Activated CD4-positive, alpha-beta T cell treated with anti-CD3 and anti-CD28 coated beads for 36 hours (primary cell): ENCODE measurements at places on chromosomes 13 and 19. TPM values are rescaled to one million over a fixed set of nuclear protein-coding genes. Genes with fewer than 3 reads are reported as not detected.

CCNE1 gene
- 29.4 TPM for total RNA-seq

SMIM24 gene
- 0.49 TPM for total RNA-seq

HPN gene
- total RNA-seq, result not detected

AKAP11 gene
- 38.9 TPM for total RNA-seq

SPACA4 gene
- total RNA-seq, result not detected

CEBPA gene
- not detected for total RNA-seq

GRCh38 chr13:46086985-46087384 lies 17.8 kb downstream of the CPB2 start:
- no peak for DNase-seq

- DNase-seq, result no peak
Observed at GRCh38 chr13:21812192-21812626, 141.3 kb downstream of the FGF9 start.

DNA sequence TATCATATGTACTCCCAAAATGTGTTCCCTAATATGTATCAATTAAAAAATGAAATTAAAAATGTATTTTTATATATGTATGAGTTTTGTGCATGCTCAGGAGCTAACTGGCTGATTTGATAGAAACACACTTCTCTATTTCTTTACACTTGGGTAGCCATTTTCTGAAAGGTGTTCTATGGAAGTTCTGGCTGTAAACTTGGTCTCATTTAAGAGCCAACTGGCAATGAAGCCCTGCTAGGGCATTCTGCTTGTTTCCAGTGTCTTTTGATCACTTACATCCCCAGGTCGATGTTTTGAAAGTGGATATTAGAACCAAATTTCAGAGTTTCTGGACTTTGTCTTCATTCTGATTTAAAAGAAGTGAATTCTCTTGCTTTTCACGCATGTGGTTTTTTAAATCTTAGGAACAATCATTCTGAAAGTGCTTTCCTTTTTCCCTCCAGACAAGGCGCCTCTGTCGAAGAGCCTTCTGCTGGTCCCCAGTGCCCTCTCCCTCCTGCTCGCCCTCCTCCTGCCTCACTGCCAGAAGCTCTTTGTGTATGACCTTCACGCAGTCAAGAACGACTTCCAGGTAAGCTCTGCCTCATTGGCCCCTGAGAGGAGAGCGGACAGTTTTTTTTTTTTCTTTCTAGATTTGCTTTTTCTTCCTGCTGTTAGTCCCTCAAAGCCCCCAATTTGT lies 20.1 kb downstream of the GPR18 start:
- peak; percentile 58 for DNase-seq

- DNase-seq, result no peak
Observed at GRCh38 chr13:48775285-48775684, 121.6 kb downstream of the CYSLTR2 start.

- no peak for DNase-seq
Observed at GRCh38 chr13:110627351-110627750, 12.0 kb downstream of the NAXD start.

DNA sequence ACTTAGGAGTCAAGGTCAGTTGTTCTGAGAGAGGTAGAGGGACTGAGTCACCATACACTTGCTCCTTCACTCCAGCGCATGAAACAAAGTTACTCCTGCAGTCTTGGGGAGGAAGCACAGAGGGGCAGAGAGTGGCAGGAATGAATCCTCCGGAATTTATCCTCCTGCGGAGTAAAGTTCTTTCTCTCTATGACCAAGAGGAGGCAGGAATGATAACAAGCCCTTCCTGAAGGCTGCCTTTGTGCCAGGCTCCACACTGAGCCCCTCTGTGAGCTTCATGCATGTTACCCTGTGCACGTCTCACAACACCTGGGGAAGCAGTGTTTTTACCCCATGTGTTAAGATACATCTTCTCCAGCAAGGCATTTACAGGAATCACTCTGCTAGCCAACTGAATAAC lies 458.4 kb downstream of the KLF12 start:
- DNase-seq, result no peak

DNA sequence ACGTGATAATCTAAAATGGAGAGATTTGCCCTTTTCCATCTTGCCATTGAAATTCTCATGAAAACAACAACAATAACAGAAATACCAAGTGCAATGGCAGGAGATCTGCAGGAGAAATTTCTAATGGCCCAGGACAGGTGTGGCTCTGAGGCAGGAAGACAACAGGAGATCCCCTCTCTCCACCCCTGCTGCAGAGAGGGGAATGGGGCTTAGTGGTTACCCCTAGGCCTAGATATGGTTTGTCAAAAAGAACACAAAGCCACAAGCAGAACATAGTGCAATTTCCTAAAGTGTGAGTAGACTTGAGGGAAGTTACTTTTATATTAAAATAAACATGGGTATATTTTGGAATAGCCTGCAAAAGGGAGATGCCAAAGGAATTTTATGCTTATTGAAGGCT lies 369.5 kb downstream of the KCNRG start:
- DNase-seq, result no peak

DNA sequence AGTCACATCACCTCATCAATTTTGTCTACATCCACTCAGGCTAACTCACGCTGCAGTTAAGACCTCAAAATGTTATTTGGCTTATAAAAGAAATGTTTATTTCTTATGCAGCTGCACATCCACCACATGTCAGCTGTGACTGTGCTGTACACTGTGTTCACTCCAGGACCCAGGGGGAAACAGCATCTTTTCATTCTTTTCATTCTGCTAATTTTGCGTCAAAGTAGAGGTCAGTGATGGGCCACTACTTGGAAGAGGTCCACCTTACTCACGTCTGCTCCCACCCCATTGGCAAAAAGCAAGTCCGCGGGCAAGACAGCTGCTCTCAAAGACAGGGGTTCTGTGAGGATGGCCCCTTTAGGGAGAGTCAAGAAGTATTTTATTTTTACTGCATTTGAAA lies 4.5 kb upstream of the DCT start:
- no peak for DNase-seq

DNA sequence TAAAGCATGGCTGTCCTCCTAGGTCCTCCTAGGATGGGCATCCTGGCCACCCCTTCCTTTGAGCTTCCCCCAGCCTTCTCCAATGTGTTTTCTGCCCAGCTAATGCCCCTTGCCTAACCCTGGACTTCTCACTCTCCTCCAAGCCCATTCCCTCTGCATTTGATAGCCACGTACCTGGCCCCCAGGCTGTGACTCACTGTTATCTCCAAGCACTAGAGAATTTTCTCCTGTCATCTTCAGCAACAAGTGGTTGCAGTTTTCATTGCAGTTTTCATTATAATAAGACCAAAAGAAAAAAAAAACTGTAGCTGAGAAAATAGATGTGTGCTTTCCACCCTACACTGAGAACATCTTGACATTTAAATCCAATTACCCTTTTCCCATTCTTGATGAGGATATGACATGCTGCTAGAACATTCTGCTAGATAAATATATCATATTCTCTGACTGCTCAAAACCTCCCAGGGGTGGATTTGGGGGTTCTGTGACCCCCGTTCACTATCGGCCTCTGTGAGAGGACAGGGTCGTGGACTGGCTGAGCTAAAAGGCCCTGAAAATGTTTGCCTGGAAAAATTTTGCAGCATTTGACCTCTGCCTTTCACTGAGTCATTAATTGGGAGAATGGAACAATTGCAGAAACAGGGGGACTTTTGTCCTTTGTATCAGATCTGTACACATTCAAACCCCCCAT lies 58.8 kb upstream of the KCTD15 start:
- DNase-seq, result no peak
